ENCODE measurements at places on chromosomes 5 and 9.

- no peak for DNase-seq
Observed at GRCh38 chr9:125644819-125645507, 62.0 kb downstream of the MAPKAP1 start.

GRCh38 chr5:175765858-175766257 is 105.5 kb upstream of the CPLX2 start:
- DNase-seq, result no peak

DNA sequence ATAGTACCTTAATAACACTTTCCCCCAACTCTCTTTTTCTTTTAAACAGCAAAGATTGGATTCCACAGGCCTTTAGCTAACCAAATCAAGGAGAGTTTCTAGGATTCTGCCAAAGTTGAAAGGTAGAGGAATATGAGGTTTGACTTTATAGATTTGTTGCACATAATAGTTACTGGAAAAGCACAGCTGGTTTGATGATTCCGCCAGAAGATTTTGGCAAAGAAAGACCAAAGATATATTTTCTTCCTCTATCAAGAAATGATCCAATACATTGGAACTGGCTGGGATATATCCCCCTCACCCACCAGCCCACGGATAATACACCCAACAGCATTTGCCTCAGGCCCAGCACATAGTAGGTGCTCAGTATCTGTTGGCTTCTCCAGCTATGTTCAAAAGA is 289.8 kb downstream of the EBF1 start:
- no peak for DNase-seq

GRCh38 chr5:172426086-172426485 is 28.2 kb downstream of the SH3PXD2B start:
- DNase-seq, result no peak

DNA sequence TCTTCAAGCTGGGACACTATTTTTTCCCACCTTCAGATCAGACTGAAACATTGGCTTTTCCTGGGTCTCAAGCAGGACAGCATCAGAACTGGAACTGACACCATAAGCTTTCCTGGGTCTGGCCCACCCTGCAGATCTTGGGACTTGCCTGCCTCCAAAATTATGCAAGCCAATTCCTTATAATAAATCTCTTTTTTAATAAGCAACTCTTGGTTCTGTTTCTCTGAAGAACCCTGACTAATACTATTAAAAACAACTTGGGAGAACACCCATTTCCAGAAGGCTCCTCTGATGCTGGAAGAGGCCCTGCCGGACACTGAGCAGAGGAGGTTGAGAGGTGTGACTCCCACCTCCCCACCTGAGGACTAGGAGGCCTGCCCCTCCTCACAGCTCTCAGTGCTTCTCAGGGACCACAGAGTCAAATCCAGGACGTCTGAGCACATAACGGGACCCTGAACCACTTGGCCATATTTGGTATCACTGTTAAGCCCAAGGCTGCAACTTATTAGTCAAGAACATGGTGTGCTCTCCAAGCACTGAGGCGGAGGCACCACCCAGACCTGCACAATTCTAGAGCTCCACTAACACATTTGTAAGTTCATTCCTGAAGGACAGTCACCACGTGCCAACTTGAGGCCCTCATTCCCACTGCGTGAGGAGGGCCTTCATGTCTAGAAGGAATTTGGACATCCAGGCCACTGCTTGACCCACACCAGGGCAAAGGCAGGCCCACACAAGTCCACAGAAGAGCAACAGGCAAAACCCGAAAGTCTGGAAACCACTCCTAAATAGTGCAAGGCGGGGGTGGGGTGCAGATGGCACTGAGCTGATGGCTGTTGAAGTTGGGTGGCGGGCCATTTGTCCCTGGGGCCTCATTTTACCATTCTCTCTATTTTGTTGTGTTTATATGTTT is 9.5 kb downstream of the SHC3 start:
- no peak for DNase-seq

DNA sequence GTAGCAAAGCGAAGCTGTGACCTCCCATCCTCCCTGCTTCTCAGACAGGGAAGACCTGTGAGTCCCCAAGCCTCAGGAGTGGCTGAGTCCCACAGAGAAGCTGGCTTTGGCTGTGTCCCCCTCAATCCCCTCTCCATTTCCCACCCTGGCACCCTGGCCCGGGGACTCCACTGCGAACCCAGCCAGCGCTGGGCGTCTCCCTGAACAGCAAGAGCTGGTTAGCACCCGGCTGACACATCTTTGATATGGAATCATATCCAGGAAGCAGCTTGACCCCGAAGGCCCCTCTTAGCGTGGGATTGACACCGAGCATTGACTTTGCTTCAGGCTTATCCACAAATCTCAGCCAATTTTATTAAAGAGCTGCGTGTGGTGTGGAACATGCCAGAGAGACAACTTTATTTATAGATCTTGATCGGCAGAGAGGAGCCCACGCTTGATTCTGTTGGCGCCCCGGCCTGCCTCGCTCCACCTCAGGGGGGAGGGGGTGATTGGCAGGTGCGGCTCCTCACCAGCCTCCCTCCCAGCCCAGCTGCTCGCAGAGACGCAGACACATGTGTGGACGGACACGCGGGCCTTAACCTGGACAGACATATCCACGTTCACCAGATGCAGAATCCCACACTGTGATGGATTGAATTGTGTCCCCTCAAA is 120.7 kb upstream of the MVB12B start:
- no peak for DNase-seq

GRCh38 chr9:121246821-121247561 is 21.0 kb upstream of the GSN start:
- no peak for DNase-seq

GRCh38 chr9:84137968-84138367 is 157.4 kb downstream of the RMI1 start:
- no peak for DNase-seq

DNA sequence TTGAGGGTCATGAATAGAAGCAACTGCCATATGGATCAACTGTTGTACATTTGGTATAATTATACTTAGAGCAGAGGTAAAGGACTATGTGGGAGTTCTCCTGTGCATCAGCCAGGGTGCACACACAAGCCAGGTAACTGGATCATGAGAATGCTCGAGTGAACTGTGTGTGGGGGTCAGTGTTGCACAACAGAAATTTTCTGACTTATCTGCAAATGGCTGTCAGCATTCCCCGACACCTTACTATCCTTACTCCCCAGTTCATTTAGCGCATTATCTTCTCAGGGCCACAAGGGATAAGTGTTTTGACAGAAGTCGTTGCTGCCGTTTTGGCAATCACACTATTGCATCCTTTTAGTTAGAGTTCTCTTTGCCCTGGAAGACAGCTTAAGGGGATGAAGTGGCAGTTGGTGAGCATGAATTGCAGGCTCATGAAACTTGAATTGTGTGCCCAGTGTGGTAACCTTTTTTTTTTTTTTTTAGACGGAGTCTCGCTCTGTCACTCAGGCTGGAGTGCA is 1.7 kb downstream of the CANX start:
- no peak for DNase-seq

DNA sequence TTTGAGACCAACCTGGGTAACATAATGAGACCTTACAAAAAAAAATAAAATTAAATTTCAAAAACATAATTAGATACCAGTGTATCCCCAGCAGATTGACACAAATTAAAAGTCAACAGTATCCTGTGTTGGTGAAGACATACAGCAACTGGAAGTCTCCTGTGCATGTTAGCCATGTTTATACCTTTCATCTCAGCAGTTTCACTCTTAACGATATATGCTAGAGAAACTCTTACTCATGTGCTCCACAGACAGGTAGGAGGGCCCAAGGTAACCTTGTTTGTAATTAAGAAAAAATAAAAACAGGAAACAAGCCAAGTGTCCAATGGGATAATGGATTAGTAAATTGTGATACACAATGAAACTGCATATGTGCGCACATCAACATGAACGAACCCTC is 50.1 kb upstream of the N4BP3 start:
- no peak for DNase-seq

GRCh38 chr5:154618696-154619095 is 136.5 kb upstream of the LARP1 start:
- no peak for DNase-seq

GRCh38 chr5:91424638-91425436 is 41.7 kb upstream of the ARRDC3 start:
- DNase-seq, result no peak

- no peak for DNase-seq
Observed at GRCh38 chr9:89667726-89668125, 62.9 kb downstream of the GADD45G start.

- no peak for DNase-seq
Observed at GRCh38 chr5:13524936-13525335, 419.6 kb downstream of the DNAH5 start.

Data from left renal cortex interstitium (tissue), 4 donors.